ENCODE measurements at places on chromosomes 2 and 18.

DNA sequence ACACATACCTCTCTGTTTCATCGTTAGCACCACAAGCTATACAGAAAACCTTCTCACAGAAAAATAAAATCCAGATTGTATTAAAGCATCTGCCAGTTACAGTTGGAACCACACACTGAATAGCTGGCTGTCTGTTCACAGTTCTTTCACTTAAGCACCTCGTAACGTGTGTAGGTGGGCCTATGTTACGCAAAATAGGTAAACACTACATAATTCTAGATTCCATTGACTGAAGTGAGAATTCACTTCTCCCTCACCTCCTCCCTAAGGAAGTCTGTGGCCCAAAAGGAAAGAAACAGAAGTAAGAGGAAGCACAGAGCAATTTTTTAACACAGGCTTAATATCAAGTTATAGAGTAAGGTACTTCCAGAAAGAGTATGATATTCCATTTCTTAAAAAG lies 24.9 kb downstream of the PELI1 start:
- DNase-seq, result no peak

- no peak for DNase-seq
These were observed 294.0 kb downstream of the DSC3 start for GRCh38 chr18:30748541-30748940.

GRCh38 chr2:18597618-18598017 lies 8.2 kb upstream of the NT5C1B start:
- no peak for DNase-seq

- no peak for DNase-seq
These were observed 40.6 kb upstream of the CCBE1 start for GRCh38 chr18:59737776-59738300.

DNA sequence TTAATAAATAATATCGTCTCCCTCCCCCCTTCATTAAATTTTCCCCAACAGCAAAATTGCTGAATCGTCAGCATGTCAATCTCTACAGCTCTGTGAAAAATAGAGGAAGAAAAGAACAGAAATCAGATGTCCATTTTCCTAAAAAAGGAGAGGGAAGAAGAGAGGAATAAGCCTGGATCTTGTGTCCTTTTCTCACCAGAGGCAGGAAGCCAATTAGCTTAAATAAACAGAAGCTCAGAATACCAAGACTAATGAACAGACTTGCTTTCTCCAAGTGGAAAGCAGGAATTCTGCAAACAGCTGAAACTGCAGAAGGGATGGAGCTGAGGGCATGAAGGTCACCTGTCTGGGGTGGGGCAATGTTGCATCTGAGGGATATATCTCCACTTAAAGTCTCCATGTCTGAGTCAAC lies 265.7 kb downstream of the CCDC85A start:
- no peak for DNase-seq

DNA sequence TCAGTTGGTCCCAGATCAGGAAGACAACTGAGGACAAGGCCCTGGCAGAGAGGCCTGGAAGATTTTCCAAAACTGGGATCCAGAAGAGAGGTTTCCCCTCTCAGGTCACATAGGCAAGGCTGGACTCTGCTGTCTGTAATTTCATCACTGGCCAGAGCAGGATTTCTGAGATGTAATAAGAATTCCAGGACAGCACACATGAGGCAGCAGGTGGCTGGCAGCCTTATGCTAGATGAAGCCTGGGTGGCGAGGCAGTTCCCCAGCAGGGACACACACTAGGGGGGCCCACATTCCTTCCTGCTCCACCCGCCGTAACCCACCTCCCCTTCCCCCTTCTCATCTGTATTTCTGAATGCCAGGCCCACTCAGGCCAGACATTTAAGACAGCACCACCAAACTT lies 98.6 kb downstream of the HNRNPLL start:
- no peak for DNase-seq

DNA sequence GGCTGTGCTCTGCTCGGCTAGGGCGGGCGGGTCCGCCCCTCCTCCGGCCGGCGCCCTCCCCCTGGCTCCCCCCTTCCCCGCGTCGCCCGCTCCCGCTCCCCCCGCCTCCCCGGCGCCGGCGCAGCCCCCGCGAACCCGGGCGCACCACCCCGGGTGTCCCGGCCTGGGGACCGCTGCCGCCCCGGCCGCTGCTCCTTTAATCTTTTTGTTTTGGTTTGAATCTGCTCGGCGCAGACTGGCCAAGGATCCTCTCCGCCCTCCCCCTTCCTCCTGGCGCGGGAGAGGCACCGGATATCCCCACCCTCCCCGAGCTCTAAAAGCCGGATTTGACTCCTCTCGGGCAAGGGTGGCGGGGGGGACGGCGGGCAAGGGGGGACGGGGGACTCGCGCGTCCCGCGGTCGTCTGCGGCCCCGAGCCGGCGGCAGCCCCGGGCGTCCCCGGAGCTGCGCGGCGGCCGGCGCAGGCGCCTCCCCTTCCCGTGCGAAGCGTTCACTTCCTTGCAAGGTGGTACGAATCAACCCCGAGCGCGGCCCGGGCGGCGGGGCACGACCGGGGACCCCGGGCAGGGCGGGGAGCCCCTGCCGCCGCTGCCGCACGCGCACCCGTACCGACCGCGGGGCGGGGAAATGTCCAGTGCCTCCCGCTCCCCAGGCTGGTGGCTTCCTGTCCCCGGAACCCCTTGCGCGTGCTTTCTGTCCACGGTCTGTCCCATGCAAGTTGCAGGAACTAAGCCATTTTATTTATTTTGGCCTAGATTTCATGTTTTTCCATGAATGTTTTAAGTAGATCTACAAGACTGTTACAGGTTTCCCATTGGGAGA lies at the start of gene PTGR3:
Gene PTGR3, minus strand, starts transcription at position 11 of the 822 bp plus-strand sequence. CDS start 81 bp downstream, outside the sequence.
- DNase-seq, result peak; percentile 57

- DNase-seq, result no peak
These were observed 401.4 kb downstream of the ALK start for GRCh38 chr2:29520001-29520400.

GRCh38 chr18:62900132-62900883 lies 185.0 kb downstream of the PHLPP1 start:
- DNase-seq, result no peak

DNA sequence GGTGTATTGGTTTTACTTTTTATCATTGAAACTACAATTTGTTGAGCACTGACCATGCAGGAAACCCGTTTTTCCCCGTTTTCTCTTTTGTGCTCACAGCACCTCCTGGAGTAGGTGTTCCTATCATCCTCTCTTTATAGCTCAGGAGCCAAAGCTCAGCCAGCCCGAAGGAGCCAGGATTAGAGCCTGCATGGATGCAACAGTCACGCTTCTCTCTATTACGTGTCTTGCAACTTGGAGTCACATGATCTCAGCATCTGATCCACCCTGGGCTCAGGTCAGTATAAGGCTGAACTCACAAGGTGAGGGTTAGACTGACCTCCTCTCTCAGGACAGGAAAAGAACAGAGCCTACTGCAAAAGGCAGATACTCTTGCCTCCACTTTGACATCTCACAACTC lies 150.5 kb downstream of the MBP start:
- no peak for DNase-seq

GRCh38 chr2:233199870-233200269 lies 51.6 kb upstream of the ATG16L1 start:
- no peak for DNase-seq

- DNase-seq, result peak; percentile 22
These were observed 34.7 kb downstream of the NAPG start for GRCh38 chr18:10560452-10561045.

- DNase-seq, result no peak
These were observed 342.6 kb downstream of the NBAS start for GRCh38 chr2:15218423-15219086.

- no peak for DNase-seq
These were observed 5.0 kb downstream of the SFTPB start for GRCh38 chr2:85662899-85663593.

- no peak for DNase-seq
These were observed 997 bp upstream of the DRC1 start for GRCh38 chr2:26400723-26401122.

GRCh38 chr2:239539776-239540100 lies 138.9 kb upstream of the HDAC4 start:
- no peak for DNase-seq

- no peak for DNase-seq
These were observed 107.9 kb upstream of the EPB41L3 start for GRCh38 chr18:5651736-5652135.

DNA sequence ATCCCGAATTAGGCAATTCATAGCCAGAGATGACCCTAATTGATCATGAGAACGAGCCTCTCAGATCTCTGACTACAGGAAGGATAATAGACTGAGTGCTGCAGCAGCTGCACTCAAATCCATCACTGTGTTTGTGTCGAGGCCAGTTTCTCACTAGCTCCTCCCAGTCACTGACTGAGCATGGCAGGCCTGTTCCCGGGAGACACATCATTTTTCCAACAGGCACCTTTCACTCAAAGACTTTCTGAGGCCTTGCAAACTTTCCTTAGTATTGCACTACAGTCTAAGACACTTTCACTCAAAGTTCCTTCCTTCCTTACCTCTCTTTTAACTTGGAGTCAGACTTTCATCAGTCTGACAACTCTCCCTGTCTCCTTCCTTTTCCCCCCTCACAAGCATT lies 13.7 kb downstream of the SOS1 start:
- DNase-seq, result no peak

DNA sequence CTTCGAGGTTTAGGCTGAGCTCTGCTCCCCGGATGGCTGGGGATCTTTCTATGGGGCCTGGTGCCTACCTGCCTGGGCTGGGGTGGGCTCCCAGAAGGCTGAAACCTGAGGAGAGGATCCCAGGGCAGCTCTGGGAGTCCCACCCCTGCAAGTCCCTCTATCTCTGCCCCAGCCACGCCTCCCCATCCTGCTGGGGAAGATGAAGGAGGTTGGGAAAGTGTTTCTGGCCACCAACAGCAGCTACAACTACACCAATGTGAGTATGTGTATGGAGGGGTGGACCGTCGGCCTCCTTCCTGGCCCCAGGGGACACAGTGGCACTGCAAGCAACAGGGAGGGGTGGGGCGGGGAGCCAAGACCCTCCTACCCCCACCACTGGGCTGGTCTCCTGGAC lies 2.7 kb downstream of the NT5DC4 start:
- DNase-seq, result no peak

GRCh38 chr2:121197369-121198091 lies 87.5 kb downstream of the TFCP2L1 start:
- DNase-seq, result no peak

- no peak for DNase-seq
These were observed 58.7 kb downstream of the L3MBTL4 start for GRCh38 chr18:6355789-6356589.

- DNase-seq, result no peak
These were observed 16.8 kb downstream of the KCNH7 start for GRCh38 chr2:162821718-162822117.

DNA sequence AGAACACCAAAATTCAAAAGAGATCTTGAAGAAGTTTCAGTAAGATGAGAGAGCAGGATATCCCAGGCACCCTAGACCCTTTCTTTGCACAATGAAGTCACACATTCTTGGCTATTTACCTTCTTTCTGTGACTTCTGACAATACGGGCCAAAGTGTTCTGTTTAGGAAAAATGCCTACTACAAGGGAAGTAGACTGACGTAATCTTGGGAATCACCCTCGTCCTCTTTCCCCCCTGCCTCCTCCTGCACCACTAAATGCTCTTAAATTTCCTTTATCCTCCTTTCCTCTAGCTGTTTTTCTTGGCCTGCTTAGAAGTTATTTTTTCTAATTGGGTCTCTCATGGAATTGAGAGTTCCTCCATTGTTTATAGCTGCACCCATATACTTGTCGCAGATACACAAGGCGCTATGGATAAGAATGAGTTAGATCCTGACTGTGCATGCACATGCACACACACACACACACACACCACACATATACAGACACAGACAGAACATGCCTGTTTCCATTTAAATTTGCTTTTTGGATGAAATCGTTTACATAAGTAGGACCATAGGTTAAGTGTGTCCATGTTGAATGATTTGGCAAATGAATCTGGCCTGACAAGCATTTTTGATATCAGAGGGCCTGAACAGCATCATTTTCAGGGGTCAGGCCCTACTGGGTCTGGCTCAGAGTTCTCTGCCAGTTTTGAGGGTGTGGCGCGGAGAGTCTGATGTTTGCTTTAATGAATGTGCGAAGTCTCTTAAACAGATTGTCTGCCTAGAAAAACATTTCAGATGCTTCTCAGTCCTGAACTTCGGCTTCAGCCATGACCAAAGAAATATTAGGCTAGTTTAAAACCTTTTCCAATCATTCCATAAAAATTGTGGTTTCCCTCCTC lies 131.9 kb upstream of the NT5C1B start:
- no peak for DNase-seq

DNA sequence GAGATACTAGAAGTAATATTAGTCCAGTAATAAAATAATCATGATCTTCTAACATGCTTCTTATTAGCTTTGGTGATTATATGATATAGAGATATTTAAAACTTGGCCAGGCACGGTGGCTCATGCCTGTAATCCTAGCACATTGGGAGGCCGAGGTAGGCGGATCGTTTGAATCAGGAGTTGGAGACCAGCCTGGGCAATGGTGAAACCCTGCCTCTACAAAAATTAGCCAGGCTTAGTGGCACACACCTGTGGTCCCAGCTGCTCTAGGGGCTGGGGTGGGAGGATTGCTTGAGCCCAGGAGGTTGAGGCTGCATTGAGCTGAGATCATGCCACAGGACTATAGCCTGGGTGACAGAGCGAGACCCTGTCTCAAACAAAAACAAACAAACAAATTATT lies 87.0 kb downstream of the WDR7 start:
- no peak for DNase-seq

DNA sequence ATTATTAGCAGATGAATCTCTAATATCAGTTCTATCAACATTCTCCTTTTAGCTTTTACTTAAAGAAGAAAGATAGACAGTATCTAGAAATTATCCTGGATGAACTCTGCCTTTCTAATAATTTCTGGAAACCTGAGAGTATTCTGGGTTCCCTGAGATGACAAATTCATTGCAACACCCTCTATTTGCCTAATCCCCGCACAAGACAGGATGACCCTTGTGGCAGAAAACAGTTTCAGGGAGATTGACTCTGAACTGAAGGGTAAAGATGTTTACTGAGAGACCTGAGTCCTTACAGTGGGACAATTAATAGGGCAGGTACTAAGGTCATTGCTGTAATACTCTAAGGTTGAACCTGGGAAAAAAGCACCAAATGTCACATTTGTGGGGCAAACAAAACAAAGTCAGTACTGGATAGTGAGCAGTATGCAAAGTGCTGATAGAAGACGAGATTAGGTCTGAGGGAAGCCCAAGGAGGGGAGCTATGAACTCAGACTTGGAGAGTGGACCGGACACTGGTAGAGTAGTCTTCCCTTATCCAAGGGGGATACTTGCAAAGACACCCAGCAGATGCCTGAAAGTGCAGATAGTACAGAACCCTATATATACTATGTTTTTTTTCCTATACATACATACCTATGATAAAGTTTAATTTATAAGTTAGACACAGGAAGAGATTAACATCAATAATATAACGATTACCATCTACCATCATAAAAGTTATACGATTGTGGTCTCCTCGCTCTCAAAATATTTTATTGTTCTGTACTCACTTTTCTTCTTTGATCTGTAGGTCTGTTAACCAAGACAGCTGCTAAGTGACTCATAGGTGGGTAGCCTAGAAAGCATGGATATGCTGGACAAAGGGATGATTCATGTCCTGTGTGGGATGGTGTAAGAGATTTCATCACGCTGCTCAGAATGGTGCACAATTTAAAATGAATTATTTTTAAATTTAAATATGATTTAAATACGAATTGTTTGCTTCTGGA lies 148.3 kb upstream of the KLHL14 start:
- DNase-seq, result no peak

GRCh38 chr2:6946722-6947121 lies 29.5 kb downstream of the RNF144A start:
- no peak for DNase-seq
